ENCODE measurements at places on chromosomes 4 and X.

DNA sequence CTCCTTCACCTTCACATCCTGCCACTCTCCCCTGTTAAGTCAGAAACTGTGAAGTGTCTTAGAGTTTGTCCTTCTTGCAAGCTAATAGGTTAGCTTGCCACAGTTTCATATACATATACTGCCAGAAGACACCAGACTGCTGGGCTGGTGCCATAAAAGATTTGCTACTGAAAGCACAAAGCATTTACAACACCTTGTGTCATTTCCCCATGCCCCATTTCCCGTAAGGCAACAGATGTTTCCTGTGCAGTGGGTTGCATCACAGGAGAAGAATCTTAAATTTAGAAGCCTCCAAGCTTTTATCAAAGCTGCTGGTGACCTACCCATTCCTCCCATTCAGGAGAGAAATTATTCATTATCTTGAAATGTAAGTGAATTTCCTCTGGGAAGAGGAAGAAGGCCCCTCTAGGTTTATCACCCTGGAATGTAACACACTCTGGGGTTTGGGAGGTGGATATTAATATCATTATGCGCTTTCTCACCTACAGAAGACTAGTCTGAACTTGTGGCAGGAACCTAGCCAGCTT lies 34.5 kb upstream of the RAB33B start:
- no peak for DNase-seq

GRCh38 chr4:3873408-3874027 lies 107.3 kb downstream of the ADRA2C start:
- DNase-seq = no peak

DNA sequence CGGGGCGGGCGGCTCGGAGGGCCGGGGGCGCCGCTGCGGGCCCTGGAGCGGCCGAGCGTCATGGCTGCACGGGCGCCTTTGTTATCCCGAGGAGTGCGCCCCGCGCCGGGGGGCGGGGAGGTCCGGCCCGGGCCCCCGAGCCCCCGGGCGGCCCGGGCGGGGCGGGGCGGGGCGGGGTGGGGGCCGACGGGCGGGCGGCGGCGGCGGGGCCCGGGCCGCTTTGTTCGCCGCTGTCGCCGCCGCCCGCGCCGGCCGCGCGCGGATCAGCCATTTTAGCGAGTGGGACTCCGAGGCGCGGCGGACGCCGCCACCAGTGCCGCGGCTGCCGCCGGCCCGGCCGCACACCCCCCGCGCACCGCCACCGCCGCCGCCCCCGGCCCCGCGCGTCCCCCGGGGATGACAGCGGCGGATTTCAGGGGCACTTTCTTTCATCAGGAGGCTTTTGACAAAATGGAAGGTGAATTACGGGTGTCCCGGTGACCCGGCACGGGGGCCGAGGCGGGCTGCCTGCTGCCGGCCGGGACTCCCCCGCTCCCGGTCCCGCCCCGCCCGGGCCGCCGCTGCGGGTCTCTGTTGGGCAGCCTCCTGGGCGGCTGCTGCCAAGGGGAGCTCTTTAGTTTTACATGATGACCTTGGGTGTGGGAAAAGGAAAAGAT lies 1.2 kb downstream of the HMGB3 start:
- no peak for DNase-seq

DNA sequence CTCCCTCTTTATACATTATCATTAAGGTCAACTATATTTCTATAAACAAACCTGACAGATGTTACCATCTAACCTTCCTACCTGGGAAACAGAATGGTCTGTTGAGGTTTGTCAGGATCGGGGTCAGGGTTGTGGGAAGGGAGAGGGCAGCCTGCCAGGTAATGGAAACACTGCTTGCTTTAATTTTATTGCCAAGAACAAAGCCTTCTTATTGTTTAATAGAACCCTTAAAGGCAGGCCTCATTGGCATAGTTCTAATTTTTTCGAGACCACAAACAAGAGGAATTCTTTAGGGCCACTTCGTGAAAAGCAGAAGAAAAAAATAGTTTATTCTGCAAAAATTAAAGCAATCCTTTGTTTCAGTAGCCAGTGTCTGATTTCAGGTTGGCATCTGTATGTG lies 113.2 kb downstream of the MID1 start:
- DNase-seq = peak; percentile 63

DNA sequence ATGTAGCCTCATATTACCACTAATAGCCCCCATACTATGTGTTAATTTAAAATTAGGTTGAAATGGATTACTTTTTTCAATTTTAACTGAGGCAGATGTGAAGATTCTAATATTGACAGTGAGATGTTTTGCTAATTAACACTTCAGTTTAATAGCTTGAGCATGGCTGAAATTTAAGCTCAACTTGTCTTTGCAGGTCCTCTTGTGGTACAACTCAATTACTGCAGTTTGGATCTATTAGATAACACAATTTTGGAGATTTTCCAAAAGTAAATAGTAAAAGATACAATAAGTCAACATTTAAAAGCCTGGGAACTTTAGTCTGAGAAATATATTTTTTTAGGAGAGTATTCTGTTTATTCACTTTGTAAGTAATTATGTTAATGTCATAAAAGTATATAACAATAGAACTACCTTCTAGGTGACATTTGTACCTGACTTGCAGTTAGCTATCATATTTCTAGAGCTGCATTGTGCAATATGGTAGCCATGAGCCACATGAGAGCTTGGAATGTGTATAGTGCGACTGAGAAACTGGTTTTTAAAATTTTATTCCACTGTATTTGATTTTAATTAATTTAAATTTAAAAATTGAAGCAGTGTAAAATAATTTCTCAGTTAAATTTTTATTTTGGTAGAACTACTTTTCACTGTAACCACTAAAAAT lies 73.1 kb upstream of the FMR1 start:
- DNase-seq = no peak

DNA sequence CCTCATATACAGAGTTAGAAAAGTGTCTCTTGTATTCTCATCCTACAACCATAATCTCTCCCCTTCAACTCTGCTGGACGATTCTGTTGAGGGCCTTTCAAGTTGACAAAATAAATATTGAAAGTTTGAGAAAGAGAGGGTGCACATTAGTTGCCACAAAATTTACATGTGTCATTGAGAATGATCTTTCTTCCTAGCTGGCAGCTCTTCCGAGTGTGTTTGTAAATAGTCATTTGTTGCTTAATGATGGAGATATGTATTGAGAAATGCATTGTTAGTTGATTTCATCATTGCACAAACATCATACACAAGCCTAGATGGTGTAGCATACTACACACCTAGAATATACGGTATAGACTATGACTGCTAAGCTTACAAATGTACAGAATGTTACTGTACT lies 632.8 kb upstream of the AMOT start:
- no peak for DNase-seq

GRCh38 chrX:2848871-2849301 lies 20.2 kb downstream of the GYG2 start:
- DNase-seq = no peak

DNA sequence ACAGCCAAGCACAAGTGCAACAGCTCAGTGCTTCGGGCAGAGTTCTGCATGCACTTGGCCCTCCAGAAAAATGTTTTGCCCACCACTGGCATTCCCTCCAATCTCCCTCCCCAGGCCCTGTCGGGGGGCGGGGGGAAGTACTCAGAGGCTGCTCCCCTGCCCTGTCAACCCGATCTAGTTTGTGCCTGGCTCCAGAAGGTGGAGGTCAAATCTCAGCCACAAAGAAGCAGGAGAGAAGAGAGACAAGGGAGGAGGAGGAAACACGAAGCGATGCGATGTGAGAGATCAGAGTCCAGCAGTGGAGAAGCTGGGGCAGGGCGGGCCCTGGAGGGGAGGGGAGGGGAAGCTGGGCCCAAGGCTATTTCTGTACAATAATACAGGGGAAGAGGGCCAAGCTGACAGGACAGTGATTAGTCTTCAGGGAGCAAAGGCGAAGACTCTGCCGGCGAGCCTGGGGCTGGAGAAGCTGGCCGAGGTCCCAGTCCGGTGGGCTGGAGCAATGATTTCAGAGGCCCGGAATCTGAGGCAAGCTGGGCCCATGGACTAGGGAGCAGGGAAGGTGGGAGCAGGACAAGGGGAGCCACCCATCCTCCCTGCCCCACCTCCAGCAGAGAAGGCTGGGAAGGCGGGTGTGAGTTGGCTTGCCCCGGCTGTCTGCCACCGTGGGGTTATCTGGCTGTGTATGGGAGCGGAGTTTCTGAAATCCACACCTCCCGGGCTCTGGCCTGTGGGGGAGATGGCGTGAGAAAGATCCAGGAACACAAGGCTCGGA lies 167.1 kb downstream of the EFNB1 start:
- DNase-seq = no peak

- no peak for DNase-seq
Measured at GRCh38 chr4:109574931-109575804, 15.1 kb downstream of the MCUB start.

- peak; percentile 20 for DNase-seq
Measured at GRCh38 chrX:46376246-46376885, 168.9 kb downstream of the ZNF674 start.

GRCh38 chr4:48178931-48179330 lies 44.9 kb upstream of the TXK start:
- DNase-seq = no peak

DNA sequence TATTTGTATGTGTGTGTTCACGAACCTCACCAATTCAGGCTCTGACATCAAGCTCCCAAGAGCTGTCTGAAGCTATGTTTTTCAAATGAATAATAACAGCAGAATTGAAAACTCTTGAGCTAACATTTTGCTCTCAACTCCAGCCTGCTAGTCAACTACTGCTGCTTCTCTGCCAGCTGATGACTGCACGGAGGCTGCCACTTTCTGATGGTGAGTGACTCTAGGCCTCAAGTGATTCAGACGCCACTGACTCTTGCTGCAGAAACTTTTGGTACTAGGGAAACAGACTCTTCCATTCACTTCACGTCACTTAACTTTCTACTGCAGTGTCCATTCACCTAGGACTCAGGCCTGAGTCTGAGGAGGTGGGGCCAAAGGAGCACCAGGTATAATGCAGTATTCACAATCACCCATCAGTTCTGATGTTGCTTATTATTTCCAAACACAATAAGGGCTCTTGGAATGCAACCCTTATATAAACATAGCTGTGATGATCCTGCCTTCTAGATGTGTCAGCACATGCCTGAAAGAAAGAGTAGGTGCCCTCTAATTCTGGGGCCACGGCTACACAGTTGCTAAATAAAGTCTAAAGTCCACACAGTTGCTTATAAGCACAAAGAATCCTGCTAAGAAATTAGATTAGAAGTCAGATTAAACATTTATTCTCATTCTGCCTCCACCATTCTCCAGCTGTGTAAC lies 16.0 kb downstream of the PRDM8 start:
- DNase-seq = no peak

DNA sequence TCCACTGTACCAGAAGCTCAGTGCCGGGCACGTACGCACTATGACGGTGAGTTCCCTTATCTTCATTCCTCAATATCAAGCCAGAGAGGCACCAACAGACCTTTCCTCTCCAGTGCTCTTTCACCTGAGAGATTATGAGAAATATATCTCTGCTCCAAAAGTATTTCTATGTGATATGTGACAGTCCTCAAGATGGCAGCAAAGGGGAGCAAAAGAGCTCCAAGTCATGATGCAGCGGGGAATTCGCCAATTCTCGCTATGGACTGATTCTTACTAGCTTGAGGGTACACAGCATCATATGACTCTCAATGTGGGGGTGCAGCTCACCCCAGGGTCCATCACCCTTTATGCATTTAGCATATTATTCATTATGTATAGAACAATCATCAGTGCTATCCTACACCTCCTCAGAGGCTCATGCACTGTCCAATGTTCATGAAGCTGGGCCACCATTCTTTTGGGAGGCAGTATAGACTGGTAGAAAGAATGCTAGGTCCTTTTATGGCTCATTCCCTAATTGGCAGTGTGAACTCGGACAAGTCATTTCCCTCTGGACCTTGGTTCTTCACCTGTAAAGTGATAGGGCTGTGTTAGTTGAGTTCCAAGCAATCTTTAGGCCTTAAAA lies 12.8 kb upstream of the IQSEC2 start:
- no peak for DNase-seq

- no peak for DNase-seq
Measured at GRCh38 chr4:26942871-26943270, 82.2 kb downstream of the STIM2 start.

- DNase-seq = no peak
Measured at GRCh38 chrX:134622056-134622812, 36.0 kb downstream of the PLAC1 start.

DNA sequence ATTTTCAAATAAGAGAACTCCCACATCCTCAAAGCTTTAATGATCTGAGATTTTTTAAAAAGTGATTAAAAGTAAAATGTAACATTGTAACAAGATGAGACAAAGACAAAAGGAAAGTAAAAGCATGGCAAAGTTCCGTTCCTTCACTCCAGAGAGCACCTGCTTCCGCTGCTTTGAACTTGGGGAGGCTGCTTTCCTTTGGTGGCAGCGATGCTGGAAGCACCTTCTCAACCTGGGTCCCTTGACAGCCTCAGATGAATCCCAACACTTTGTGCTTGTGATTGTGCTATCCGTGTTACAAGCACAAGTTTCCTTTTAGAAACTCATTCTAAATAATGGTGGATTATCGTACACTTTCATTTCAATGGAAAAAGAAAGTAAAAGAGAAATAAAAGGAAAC lies 59.7 kb downstream of the HADH start:
- no peak for DNase-seq

DNA sequence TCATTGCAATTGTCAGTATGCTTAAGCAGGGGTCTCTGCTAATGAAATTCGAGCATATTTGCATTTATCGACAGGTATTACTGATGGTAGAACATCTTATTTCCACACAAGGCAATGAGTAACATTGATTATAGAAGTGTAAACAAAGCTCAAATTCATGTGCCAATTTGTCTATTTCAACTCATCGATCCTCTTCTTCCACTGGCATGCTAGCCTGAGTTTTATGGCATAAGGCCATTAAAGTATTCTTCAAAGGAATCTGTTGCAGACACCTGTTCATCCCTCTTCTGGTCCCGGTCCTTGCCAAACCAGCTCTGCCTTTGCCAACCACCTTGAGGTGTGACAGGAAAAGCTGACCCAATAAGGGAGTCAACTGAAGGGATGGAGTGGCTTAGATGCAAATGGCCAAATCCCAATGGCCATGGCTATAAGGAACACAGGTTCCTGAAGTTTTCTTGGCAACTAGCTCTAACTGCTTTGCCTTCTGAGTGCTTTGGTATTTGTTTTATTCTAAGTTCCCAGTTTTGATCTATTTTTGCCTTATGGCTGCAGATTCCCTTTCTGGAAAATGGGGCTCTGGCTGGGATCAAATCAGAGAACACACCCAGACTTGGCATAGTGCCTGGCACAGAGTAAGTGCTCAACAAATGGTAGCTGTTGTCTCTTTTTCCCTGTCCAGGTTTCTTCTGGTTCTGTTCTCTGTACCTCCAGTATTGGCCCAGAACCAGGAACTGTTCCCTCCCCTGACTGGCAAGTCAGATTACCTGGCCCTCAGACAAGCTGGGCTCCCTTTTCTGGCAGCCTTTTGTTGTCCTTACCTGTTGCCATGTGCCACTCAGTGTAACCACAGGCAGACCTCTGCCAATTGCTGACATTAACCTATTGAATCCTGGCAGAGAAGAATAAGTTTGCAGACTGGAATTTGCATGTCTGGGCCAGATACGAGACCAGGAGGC lies 63.1 kb downstream of the RTL9 start:
- DNase-seq = peak; percentile 54

- peak; percentile 32 for DNase-seq
Measured at GRCh38 chrX:13028871-13029636, 15.4 kb downstream of the FAM9C start.
